Activated CD8-positive, alpha-beta memory T cell treated with anti-CD3 and anti-CD28 coated beads, Interleukin-2, amount 10 ng/mL, durations not matched to agents 7 days and 5 days (primary cell): ENCODE measurements at places on chromosomes 6 and 20. TPM values are rescaled to one million over a fixed set of nuclear protein-coding genes. Genes with fewer than 3 reads are reported as not detected.

The KIFC1 gene
- total RNA-seq, result 133 TPM

The MICB gene
- 44.1 TPM for total RNA-seq

The SLC4A11 gene
- 6.0 TPM for total RNA-seq

The HLA-DPA1 gene
- total RNA-seq, result 276 TPM

The SIRPG gene
- 122 TPM for total RNA-seq

The TRERF1 gene
- 16.2 TPM for total RNA-seq

The VGLL2 gene
- not detected for total RNA-seq

The TMEM170B gene
- total RNA-seq, result 1.7 TPM

The POLR3F gene
- 11.6 TPM for total RNA-seq

The MAFB gene
- total RNA-seq, result 0.09 TPM

The AGPAT1 gene
- 38.6 TPM for total RNA-seq

The RNF144B gene
- 1.6 TPM for total RNA-seq

The HUS1B gene
- 1.9 TPM for total RNA-seq

The SYCP2 gene
- 25.7 TPM for total RNA-seq

The TREM2 gene
- not detected for total RNA-seq

The CCN6 gene
- not detected for total RNA-seq

The HLA-G gene
- 0.66 TPM for total RNA-seq

The SLC22A7 gene
- total RNA-seq, result not detected

The TUBB1 gene
- total RNA-seq, result not detected

The YTHDF1 gene
- 42.6 TPM for total RNA-seq

The WFDC5 gene
- not detected for total RNA-seq

The SAMD3 gene
- 14.3 TPM for total RNA-seq

The EYS gene
- total RNA-seq, result not detected

The KHDC1 gene
- 9.2 TPM for total RNA-seq

The HCRTR2 gene
- total RNA-seq, result not detected

The FABP7 gene
- total RNA-seq, result not detected

The L3MBTL1 gene
- total RNA-seq, result 9.6 TPM

The PABPC1L gene
- total RNA-seq, result 113 TPM

The TFB1M gene
- 33.6 TPM for total RNA-seq

The COL11A2 gene
- 0.77 TPM for total RNA-seq

The UNC5CL gene
- total RNA-seq, result 1.3 TPM

The PLAGL2 gene
- 41.4 TPM for total RNA-seq

The ZNF311 gene
- total RNA-seq, result 0.40 TPM

The NOTCH4 gene
- 0.88 TPM for total RNA-seq
